ENCODE measurements at places on chromosomes 3 and 15. TPM values are rescaled to one million over a fixed set of nuclear protein-coding genes. Genes with fewer than 3 reads are reported as not detected.

Gene ZNF148
- 12.6 TPM for total RNA-seq

Gene EHD4
- total RNA-seq = 27.4 TPM

Gene PRSS50
- not detected for total RNA-seq

Gene PARP3
- 12.5 TPM for total RNA-seq

Gene ITIH1
- not detected for total RNA-seq

Gene KLHL6
- not detected for total RNA-seq

Gene SLC12A1
- total RNA-seq = not detected

All from bronchus fibroblast of lung (primary cell).